ENCODE measurements at places on chromosomes 5 and 9. TPM values are rescaled to one million over a fixed set of nuclear protein-coding genes. Genes with fewer than 3 reads are reported as not detected.

- DNase-seq = no peak
These were observed 1.2 kb downstream of the G3BP1 start for GRCh38 chr5:151772846-151773561.

DNA sequence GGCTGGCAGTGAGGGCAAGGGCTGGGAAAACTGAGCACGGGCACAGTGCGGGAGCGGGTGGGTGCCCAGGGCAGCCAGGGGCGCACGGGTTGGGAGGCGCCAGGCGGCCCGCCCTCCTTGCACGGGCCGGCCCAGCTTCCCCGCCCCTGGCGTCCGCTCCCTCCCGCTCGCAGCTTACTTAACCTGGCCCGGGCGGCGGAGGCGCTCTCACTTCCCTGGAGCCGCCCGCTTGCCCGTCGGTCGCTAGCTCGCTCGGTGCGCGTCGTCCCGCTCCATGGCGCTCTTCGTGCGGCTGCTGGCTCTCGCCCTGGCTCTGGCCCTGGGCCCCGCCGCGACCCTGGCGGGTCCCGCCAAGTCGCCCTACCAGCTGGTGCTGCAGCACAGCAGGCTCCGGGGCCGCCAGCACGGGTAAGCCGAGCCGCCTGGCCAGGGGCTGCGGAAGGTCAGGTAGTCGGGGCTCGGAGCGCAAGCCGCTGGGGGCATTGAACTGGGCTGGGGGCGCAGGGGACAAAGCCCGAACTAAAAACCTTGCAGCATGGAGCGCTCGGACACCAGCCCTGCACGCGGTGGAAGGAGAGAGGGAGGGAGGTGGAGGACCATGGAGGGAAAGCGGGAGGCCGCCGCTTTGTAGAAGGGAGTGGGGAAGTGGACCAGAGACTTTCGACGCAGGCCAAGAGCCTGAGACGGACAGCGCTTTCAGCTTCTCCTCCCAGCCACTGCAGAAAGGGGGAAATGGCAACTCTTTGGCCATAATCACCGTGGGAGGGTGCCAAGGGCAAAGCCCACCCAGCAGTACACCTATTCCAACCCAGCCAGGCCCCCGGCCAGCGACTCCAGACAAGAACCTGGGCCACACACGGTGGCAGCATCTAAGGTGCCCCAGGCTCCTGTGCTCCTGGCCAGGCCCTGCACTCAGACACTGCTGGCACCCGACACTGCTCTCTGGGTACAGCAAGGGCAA, at the start of gene TGFBI:
TSS of gene TGFBI (plus strand) at position 207 of the 961 bp plus-strand sequence. CDS start at position 275, 68 bp downstream.
- peak; percentile 45 for DNase-seq

The SLC45A2 gene
- not detected for total RNA-seq

The SPINK6 gene
- total RNA-seq = not detected

GRCh38 chr9:110183208-110184145, 24.5 kb downstream of the C9orf152 start:
- peak; percentile 85 for DNase-seq

- DNase-seq = no peak
These were observed 130.5 kb downstream of the MVB12B start for GRCh38 chr9:126457175-126457547.
